ENCODE measurements at places on chromosomes 7 and 10. TPM values are rescaled to one million over a fixed set of nuclear protein-coding genes. Genes with fewer than 3 reads are reported as not detected.

The TUBAL3 gene
- not detected for total RNA-seq

The PLEKHS1 gene
- not detected for total RNA-seq

The PRKRIP1 gene
- total RNA-seq = 22.0 TPM

The VPS37D gene
- total RNA-seq = 3.8 TPM

The DRGX gene
- not detected for total RNA-seq

The C10orf62 gene
- total RNA-seq = not detected

The OR2A5 gene
- not detected for total RNA-seq

The OPN4 gene
- not detected for total RNA-seq

The CTNNA3 gene
- 1.5 TPM for total RNA-seq

The IL2RA gene
- not detected for total RNA-seq

The CSGALNACT2 gene
- 5.7 TPM for total RNA-seq

The TMEM225B gene
- total RNA-seq = not detected

The ARHGEF35 gene
- 14.2 TPM for total RNA-seq

The ADD3 gene
- total RNA-seq = 85.6 TPM

The CYP3A7 gene
- total RNA-seq = not detected

DNA sequence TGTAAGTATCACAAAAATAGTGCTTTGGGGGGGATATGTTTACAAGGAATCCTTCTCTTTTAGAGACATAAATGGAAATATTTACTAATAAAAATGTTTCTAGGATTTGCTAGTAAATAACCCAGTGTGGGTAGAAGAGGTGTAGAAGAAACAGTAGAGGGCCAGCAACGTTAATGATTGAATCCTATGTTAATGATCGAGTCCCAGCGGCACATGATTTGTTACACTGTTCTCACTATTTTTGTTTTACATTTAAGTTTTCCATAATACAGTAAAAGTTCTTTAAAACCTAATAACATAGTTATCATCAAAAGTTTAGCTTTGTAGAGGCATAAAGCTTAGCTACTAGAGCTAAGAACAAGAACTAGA lies 66.0 kb downstream of the UBE2H start:
- no peak for DNase-seq
- no peaks in the 10 kb centered on the region for H3K4me1 ChIP-seq
- no peak overlapping the region for H3K27ac ChIP-seq
- no peaks in the 10 kb centered on the region for H3K27me3 ChIP-seq

DNA sequence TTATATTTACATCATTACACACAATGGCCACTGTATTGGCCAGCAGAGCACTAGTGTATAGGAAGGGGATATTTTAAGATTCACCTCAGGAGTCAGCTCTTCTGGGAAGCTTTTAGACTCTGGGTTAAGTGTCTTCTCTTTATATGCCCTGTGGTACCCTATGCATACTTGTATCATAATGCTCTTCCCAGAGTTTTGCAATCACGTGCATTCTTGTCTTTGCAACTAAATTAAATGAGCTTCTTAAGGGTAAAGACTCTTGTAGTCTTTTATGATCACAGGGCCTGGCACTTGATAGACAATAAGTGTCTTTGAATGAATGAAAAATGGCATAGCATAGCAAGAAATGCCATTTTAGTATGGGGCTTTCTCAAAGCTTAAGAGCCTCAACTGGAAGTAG lies 35.4 kb upstream of the ARMS2 start:
- no peaks in the 10 kb centered on the region for H3K27me3 ChIP-seq
- no peak overlapping the region for H3K4me3 ChIP-seq
- no peak overlapping the region for H3K27ac ChIP-seq
- peaks cover 5% of the 10 kb centered on the region for H3K36me3 ChIP-seq

- H3K27me3 ChIP-seq = no peaks in the 10 kb centered on the region
- H3K27ac ChIP-seq = no peak overlapping the region
- H3K4me3 ChIP-seq = no peak overlapping the region
- no peak for DNase-seq
- H3K4me1 ChIP-seq = no peaks in the 10 kb centered on the region
Measured at GRCh38 chr7:140726281-140726680, 29.8 kb downstream of the NDUFB2 start.

GRCh38 chr10:96299383-96299782 lies 4.9 kb upstream of the DNTT start:
- no peaks in the 10 kb centered on the region for H3K4me1 ChIP-seq
- no peaks in the 10 kb centered on the region for H3K27me3 ChIP-seq
- DNase-seq = no peak
- H3K4me3 ChIP-seq = no peak overlapping the region
- H3K36me3 ChIP-seq = no peaks in the 10 kb centered on the region
- no peak overlapping the region for H3K27ac ChIP-seq

- H3K27me3 ChIP-seq = no peaks in the 10 kb centered on the region
- DNase-seq = no peak
- H3K4me1 ChIP-seq = no peaks in the 10 kb centered on the region
- no peak overlapping the region for H3K27ac ChIP-seq
- H3K36me3 ChIP-seq = peaks cover 41% of the 10 kb centered on the region
Measured at GRCh38 chr10:69377933-69378332, 38.8 kb downstream of the TACR2 start.

DNA sequence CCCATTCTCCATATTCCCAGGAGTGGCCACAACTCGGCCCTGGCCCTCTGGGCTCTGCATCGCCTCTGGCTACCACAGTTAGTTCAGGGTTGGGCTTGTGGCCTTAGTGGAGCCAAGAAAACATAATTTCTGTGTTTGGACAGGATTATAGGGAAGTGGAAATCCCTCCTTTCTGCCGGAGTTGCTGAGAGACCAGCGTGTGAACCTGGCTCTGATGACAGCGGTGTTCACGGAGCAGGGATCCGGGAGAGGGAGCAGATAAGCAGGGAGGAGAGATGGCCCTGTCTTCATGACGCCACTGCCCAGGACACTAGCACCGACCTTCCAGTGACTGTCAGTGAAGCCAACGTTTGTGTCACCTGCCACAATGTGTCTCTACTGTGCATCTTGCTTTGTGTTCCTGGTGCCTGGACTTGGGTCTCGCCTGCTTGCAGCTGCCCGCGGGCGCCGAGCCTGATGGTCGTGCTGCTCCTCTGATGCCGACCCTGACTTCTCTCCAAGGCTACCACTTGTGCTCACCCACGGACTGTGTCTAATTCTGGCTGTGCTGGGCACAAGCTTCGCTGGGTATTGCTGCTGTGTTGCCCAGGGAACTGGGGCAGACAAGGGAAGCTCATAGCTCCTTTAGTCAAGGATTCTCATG lies 67.0 kb upstream of the VIPR2 start:
- no peaks in the 10 kb centered on the region for H3K4me1 ChIP-seq
- no peak overlapping the region for H3K27ac ChIP-seq
- DNase-seq = no peak
- H3K36me3 ChIP-seq = no peaks in the 10 kb centered on the region

DNA sequence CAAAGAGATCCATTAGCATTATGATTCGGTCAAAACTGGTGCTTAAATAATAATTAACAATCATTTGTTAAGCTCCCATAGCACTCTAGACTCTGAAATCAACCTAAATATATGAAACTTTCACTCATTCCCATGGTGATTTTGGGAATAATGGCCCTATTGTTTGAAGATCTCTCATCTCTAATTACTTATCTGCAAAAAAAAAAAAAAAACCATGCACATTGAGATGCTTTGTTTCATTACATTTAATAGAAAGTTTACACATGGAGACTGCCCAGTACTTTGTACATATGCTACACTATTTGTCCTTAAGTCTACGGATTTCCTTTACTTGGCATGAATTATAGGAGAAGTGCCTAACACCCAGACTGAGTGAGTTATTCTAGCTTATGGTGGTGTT lies 280.6 kb upstream of the MEOX2 start:
- no peaks in the 10 kb centered on the region for H3K4me1 ChIP-seq
- H3K27me3 ChIP-seq = no peaks in the 10 kb centered on the region
- H3K27ac ChIP-seq = no peak overlapping the region
- H3K36me3 ChIP-seq = no peaks in the 10 kb centered on the region
- no peak overlapping the region for H3K4me3 ChIP-seq

GRCh38 chr7:93972029-93972725 lies 32.0 kb downstream of the BET1 start:
- DNase-seq = no peak
- no peaks in the 10 kb centered on the region for H3K27me3 ChIP-seq
- no peaks in the 10 kb centered on the region for H3K36me3 ChIP-seq
- no peak overlapping the region for H3K4me3 ChIP-seq
- peaks cover 5% of the 10 kb centered on the region for H3K4me1 ChIP-seq

GRCh38 chr7:510131-510481 lies 9.5 kb downstream of the PDGFA start:
- H3K36me3 ChIP-seq = peaks cover 26% of the 10 kb centered on the region
- no peak overlapping the region for H3K4me3 ChIP-seq
- no peak overlapping the region for H3K27ac ChIP-seq
- peaks cover 6% of the 10 kb centered on the region for H3K4me1 ChIP-seq

DNA sequence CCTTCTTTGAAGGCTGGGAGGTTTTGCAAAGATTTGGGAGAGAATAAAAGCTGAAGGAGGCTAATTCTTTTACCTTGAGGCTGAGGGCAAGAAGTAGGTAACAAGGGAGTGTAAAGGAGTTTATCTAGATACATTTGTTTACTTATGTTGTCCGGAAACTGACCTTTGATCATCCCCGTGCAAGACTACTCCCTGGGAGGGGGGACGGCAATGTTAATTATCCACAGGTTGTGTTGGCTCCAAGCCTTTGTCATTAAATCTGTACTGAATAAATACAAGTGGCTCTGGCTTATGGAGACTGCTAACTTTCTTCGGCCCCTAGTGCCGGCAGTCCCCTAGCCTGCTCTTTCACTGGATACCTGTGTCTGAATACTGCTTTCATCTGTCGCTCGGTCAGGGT lies 1250.6 kb upstream of the LRRTM3 start:
- no peaks in the 10 kb centered on the region for H3K36me3 ChIP-seq
- H3K27me3 ChIP-seq = no peaks in the 10 kb centered on the region
- DNase-seq = no peak

DNA sequence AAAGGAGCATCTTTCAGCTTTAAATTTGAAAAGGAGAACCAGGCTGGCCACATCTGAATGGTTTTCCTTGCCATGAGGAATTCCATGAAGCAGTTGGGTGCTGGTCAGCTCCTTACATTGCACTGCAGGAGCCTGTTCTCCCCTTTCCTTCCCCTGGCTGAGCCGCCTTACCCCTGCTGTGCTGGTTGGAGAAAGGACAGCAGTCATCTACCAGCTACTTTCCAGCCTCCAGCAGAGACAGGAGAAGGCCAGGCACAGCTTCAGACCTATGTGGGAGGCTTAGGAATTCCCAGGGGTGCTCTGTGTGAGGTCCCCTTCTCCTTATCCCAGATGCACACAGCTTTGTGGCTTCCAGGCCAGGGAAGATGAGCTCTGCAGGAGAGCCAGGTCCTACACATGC lies 4.7 kb downstream of the C10orf71 start:
- H3K4me3 ChIP-seq = no peak overlapping the region
- H3K27ac ChIP-seq = no peak overlapping the region
- H3K4me1 ChIP-seq = peaks cover 9% of the 10 kb centered on the region
- H3K36me3 ChIP-seq = no peaks in the 10 kb centered on the region
- DNase-seq = no peak

DNA sequence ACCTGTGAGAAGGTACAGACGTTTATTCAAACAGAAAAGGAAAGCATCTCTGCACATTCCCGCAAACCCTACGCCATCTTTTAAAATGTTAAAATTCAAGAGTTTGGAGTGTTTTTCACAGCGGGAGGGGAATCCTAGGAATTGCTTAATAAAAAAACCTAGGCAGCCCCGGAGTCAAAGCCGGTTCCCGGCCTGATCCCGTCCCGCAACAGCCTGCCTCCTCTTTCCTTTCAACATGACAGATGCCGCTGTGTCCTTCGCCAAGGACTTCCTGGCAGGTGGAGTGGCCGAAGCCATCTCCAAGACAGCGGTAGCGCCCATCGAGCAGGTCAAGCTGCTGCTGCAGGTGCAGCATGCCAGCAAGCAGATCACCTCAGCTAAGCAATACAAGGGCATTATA lies 123.0 kb upstream of the VSTM2A start:
- H3K4me1 ChIP-seq = no peaks in the 10 kb centered on the region
- no peaks in the 10 kb centered on the region for H3K27me3 ChIP-seq
- H3K27ac ChIP-seq = no peak overlapping the region
- H3K4me3 ChIP-seq = no peak overlapping the region
- H3K36me3 ChIP-seq = no peaks in the 10 kb centered on the region
- DNase-seq = peak; percentile 52

DNA sequence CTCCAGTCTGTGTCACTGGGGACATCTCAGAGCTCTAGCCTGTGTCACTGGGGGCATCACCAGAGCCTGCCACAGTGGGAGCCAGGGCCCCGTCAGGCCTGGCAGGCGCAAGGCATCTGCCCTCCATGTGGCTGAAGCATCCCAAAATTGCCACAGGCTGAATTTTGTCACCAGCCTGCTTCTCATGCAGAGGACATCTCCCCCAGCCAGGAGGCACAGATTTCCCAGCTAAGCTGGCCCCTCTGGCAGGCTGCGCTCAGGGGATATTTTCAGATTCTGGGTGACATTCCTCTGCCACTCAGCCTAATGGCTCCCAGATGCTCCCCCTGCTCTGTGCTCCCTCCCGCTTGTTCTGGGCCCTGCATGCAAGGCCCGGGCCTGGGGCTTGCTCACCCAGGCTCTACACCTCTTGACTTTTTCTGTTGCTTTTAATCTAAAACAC lies 64.6 kb downstream of the COL13A1 start:
- no peak overlapping the region for H3K4me3 ChIP-seq
- DNase-seq = no peak
- 0 out of 2 replicates have a peak overlapping the region, but pooled peaks have one; percentile 13 for H3K27ac ChIP-seq

DNA sequence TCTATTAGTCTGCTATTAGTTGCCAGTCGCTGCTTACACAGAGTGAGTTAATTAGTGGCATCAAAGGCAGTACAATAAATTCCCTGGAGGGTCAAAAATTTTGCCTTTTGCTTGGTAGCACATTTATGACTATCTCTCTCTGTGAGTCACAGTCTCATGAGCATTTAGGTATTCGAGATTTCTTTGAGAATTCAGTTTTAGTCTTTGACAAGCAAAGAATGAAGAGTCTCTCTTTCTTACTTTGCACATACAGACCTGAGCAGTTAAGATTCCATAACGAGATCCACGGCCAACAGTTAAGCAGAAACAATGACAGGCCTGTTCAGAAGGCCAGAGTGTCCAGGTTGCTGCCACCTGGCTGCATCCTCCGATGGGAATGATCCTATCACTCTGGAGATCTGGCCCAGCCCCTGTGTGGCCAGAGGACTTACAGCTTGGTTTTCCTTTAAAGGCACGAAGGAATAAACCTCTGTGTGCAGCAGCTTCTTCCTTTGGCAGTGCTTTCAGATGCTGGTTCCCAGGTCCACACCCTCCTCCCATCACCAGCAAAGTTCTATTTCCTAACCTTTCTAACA lies 80.6 kb downstream of the GLI3 start:
- no peak for DNase-seq
- H3K27ac ChIP-seq = no peak overlapping the region
- no peaks in the 10 kb centered on the region for H3K27me3 ChIP-seq
- no peaks in the 10 kb centered on the region for H3K36me3 ChIP-seq

DNA sequence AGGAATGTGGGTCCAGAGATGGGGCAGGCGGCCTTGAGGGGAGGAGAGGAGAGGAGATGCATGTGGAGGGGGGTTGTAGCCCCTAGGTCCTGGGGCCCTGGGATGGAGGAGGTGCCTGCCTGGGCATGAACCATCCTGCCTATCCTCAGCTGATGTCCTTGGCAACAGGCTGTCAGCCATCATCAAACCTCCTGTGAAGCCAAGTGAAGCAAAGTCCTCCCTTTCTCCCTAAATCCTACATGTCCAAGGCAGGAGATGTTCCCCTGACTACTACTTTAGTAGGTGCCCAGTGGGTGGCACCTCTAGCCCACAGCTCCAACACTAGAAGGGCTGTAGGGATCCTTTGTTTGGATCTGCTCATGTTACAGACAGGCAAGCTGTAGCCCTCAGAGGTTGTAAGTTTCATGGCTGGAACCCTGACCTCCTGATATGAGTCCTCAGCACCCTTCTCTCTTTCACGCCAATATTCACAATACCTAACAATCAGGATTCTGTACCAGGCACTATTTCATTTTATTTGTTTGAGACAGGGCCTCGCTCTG lies 66.6 kb upstream of the SYPL1 start:
- no peak overlapping the region for H3K27ac ChIP-seq
- H3K4me1 ChIP-seq = peaks cover 5% of the 10 kb centered on the region
- no peaks in the 10 kb centered on the region for H3K36me3 ChIP-seq
